Suprapubic skin (tissue), 4 donors: ENCODE measurements at places on chromosomes 2 and 18.

DNA sequence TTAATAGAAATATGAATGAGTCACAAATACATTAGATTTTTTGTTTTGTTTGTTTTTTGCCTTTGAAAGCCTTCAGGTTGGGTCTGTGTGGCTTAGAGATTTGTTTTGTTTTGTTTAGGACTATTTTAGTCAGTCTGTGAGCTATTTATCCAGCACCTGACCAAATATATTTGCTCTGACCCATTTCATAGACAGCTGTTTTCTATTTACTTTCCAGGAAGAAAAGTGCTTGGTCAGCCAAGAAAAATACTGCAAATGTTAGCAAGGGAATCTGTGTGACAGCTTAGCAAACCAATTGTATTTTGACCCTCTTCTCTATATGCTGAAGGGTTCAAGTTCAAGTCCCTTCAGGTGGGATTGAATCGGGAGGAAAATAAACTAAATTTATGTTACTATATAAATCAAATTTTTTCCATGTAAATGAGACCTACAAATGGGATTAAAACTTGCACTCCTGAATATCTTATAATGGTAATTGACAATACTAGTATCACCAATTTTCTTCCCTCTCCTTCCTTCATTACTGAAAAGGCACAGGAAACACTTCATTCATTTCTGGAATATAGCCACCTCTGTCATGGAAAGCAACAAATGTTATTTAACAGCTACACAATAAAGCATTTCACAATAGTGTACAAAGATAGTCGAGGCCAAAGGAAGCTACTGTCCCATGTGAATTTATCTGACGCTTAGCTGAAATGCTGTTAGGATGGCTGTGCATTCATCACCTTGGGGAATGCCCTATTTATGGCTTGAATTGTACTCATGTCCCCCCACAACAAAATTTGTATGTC is 23.1 kb upstream of the KLF7 start:
- H3K27me3 ChIP-seq, result no peaks in the 10 kb centered on the region
- no peaks in the 10 kb centered on the region for H3K36me3 ChIP-seq
- no peak overlapping the region for H3K4me3 ChIP-seq
- no peak for DNase-seq

DNA sequence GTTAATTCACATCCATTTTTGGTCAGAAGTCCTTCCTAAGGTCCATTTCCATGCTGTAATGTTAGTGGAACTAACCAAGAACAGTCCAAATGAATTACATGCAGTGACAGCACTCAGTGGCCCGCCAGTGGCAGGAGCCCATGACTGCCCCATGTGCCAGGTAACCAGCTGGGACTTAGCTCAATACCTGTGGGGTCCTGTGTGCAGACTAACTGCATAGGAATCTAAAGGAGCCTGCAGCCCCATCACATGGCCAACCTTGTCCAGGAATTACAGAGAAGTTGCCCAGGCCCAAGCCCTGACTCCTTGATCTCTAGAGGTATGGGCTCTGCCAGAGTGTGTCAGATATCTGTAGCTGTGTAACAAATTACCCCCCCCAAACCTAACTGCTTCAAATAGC is 35.4 kb upstream of the GPR17 start:
- H3K36me3 ChIP-seq, result no peaks in the 10 kb centered on the region
- DNase-seq, result peak; percentile 12
- H3K4me1 ChIP-seq, result peaks cover 1% of the 10 kb centered on the region
- H3K27me3 ChIP-seq, result no peaks in the 10 kb centered on the region
- H3K4me3 ChIP-seq, result no peak overlapping the region

DNA sequence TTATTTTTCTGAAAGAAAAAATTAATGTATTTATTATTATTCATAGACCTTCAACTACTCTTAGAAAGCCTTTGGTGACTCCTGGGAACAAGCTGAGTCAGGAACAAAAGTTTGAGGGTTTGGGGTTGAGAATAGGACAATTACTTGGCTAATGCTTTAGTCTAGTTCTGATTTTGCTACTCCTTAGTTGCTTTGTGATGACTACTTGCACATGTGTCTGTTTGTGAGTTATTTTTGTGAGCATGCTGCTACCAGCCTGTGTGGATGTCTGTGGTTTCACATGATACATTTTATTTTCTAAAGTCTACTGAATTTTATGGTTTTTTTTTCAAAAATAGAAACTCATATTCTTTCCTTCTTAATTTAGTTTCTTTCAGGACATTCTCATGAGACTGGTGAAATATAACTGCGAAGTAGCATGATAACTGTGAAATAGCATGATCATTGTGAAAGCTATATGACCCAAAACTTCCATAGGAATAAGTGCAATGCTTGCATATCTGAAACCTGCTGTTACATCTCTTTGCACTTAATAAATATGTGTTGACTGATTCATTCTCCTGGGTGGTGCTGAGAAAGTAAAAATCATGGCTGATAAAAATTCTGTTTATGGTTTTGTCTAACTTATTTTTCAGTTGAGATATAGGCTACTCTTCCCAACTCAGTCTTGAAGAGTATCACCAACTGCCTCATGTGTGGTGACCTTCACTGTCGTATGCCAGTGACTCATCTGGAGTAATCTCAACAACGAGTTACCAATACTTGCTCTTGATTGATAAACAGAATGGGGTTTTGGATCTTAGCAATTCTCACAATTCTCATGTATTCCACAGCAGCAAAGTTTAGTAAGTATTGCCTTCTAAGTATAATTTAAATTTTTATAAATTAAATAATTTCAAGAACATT is 17.9 kb upstream of the IL18R1 start:
- H3K27ac ChIP-seq, result no peak overlapping the region
- H3K4me3 ChIP-seq, result no peak overlapping the region
- DNase-seq, result no peak
- no peaks in the 10 kb centered on the region for H3K27me3 ChIP-seq
- H3K36me3 ChIP-seq, result no peaks in the 10 kb centered on the region

DNA sequence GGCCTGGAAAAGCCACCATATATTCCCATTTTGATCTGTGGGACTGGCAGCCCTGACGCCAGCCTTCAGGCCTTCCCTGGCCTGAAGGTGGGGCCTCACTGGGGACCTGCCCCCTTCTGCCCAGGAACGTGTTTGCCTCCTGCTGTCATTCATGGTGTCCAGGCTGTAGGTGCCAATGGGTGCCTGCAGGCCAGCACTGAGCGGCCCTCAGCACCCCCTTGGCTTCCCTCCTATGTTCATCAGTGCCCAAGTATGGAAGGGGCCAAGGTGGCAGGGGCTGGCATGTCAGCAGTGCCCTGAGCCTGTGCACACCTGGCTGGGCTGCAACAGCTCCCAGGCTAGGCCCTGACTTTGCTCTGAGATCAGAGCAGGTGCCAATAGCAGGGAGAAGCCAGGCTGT is 800.3 kb upstream of the RAB6C start:
- H3K36me3 ChIP-seq, result no peaks in the 10 kb centered on the region
- H3K27ac ChIP-seq, result no peak overlapping the region
- H3K4me1 ChIP-seq, result peaks cover 16% of the 10 kb centered on the region
- no peak overlapping the region for H3K4me3 ChIP-seq

- H3K36me3 ChIP-seq, result no peaks in the 10 kb centered on the region
- H3K27ac ChIP-seq, result no peak overlapping the region
- peaks cover 19% of the 10 kb centered on the region for H3K4me1 ChIP-seq
- H3K4me3 ChIP-seq, result no peak overlapping the region
- peaks cover 14% of the 10 kb centered on the region for H3K27me3 ChIP-seq
These were observed 41.1 kb downstream of the ACOXL start for GRCh38 chr2:110773401-110773921.

DNA sequence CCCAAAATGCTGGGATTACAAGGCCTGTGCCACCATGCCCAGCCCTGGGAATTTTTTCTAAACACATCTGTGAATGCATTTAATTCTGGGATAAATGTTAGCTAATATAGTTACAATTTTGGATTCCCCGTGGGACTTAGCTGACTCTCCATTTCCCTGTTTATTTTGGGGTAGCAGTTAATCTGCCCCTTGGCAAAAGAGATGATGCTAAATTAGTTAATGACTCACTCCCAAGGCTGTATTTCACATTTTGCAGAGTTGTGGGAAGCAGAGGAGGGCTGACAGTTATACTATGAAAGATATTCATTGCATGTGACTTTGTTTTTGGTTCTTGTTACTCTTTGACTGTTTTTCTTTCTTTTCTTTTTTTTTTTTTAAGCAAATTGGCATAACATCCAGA is 3.2 kb downstream of the MTHFD2 start:
- DNase-seq, result no peak
- H3K4me3 ChIP-seq, result no peak overlapping the region
- H3K36me3 ChIP-seq, result no peaks in the 10 kb centered on the region
- no peak overlapping the region for H3K27ac ChIP-seq

- H3K4me1 ChIP-seq, result peaks cover 8% of the 10 kb centered on the region
- peaks cover 20% of the 10 kb centered on the region for H3K36me3 ChIP-seq
- no peaks in the 10 kb centered on the region for H3K27me3 ChIP-seq
- no peak overlapping the region for H3K27ac ChIP-seq
- no peak overlapping the region for H3K4me3 ChIP-seq
- DNase-seq, result no peak
These were observed 68.7 kb downstream of the DIS3L2 start for GRCh38 chr2:232030229-232030628.

GRCh38 chr18:32156855-32157254 is 33.0 kb upstream of the MEP1B start:
- DNase-seq, result no peak
- H3K4me1 ChIP-seq, result peaks cover 10% of the 10 kb centered on the region
- H3K36me3 ChIP-seq, result no peaks in the 10 kb centered on the region

DNA sequence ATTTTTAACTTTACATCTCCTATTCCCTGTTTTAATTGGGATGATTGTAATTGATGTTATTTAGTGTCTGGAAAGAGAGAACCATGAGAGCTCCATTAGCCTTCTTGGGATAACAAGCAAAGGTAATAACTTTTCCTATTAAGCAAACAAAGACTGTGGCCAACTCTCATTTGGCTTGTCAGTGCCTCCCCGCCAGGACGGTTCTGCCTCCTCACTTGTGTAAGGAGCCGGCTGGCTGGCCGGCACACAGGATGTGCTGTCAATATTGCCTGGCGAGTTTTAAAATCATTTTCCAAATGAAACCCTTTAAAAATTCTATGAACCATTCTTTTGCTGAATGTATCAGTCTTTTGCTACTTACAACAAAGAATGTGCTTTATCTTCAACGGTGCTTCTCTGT is 898.3 kb downstream of the CPS1 start:
- H3K36me3 ChIP-seq, result no peaks in the 10 kb centered on the region
- H3K4me3 ChIP-seq, result no peak overlapping the region
- H3K27ac ChIP-seq, result no peak overlapping the region
- no peak for DNase-seq
- no peaks in the 10 kb centered on the region for H3K27me3 ChIP-seq

DNA sequence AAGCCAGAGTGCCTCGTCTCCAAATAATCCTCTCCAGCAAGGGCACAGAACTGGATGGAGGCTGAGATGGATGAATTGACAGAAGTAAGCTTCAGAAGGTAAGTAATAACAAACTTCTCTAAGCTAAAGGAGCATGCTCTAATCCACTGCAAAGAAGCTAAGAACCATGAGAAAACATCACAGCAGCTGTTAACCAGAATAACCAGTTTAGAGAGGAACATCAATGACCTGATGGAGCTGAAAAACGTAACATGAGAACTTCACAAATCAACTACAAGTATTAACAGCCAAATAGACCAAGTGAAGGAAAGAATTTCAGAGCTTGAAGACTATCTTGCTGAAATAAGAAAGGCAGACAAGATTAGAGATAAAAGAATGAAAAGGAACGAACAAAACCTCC is 32.3 kb downstream of the WDPCP start:
- no peak for DNase-seq
- no peak overlapping the region for H3K4me3 ChIP-seq
- peaks cover 3% of the 10 kb centered on the region for H3K36me3 ChIP-seq
- H3K27ac ChIP-seq, result no peak overlapping the region
- H3K4me1 ChIP-seq, result no peaks in the 10 kb centered on the region

GRCh38 chr2:237919593-237919992 is 47.2 kb upstream of the UBE2F start:
- no peaks in the 10 kb centered on the region for H3K27me3 ChIP-seq
- H3K4me3 ChIP-seq, result no peak overlapping the region
- H3K4me1 ChIP-seq, result peaks cover 13% of the 10 kb centered on the region
- no peaks in the 10 kb centered on the region for H3K36me3 ChIP-seq
- no peak for DNase-seq
- no peak overlapping the region for H3K27ac ChIP-seq

DNA sequence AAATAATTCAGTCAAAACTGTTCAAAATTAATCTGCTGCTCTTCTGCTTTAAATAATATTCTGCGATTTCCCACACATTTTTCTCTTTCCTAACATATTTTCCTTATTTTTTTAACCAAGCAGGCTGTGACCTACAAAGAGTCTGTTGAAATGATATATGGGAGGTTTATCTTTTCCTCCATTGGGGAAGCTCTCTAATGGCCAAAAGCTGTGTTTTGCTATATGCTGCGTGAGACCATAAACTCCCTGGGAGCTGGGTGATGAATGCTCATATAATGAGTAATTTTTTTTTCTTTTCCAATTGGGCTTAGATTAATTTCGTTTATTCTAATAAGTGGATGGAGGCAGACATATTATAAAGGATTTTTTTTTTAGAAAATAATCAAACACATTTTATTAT is 72.2 kb upstream of the MAP2 start:
- no peaks in the 10 kb centered on the region for H3K4me1 ChIP-seq
- DNase-seq, result no peak
- no peaks in the 10 kb centered on the region for H3K27me3 ChIP-seq
- H3K36me3 ChIP-seq, result no peaks in the 10 kb centered on the region

DNA sequence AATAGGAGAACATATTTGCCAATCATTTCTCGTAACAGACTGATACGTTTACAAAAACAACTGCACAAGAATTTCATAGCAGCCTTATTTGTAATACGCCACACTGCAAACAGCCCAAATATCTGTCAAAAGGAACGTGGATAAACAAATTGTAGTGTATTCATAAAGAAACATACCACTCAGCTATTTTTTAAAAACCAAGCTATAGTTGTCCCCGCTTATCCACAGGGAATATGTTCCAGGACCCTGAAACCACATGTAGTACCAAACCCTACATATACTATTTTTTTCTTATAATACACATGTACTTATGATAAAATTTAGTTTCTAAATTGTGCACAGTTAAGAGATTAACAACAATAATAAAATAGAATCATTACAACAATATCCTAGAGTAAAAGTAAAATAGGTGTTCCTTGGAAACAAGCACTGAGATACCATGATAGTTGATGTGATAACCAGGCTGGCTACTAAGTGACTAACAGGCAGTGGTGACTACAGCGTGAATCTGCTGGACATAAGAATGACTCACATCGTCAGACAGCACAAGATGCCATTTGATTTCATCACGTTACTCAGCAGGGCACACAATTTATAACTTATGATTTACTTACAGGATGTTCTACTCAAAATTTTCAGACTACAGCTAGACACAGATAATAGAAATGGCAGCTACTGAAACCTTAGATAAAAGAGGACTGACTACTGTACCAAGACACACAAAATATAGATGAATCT is 367.4 kb downstream of the NCKAP5 start:
- H3K36me3 ChIP-seq, result no peaks in the 10 kb centered on the region
- no peaks in the 10 kb centered on the region for H3K27me3 ChIP-seq
- no peak for DNase-seq
- H3K4me3 ChIP-seq, result no peak overlapping the region

- H3K27me3 ChIP-seq, result no peaks in the 10 kb centered on the region
- no peaks in the 10 kb centered on the region for H3K4me1 ChIP-seq
- DNase-seq, result no peak
- H3K36me3 ChIP-seq, result no peaks in the 10 kb centered on the region
These were observed 1.3 kb upstream of the UPP2 start for GRCh38 chr2:158100411-158100810.
